Stimulated activated CD4-positive, alpha-beta T cell treated with anti-CD3 and anti-CD28 coated beads, TNF-alpha, amount 100 ng/mL, for 4 hours (primary cell): ENCODE measurements at places on chromosomes 11 and 22.

DNA sequence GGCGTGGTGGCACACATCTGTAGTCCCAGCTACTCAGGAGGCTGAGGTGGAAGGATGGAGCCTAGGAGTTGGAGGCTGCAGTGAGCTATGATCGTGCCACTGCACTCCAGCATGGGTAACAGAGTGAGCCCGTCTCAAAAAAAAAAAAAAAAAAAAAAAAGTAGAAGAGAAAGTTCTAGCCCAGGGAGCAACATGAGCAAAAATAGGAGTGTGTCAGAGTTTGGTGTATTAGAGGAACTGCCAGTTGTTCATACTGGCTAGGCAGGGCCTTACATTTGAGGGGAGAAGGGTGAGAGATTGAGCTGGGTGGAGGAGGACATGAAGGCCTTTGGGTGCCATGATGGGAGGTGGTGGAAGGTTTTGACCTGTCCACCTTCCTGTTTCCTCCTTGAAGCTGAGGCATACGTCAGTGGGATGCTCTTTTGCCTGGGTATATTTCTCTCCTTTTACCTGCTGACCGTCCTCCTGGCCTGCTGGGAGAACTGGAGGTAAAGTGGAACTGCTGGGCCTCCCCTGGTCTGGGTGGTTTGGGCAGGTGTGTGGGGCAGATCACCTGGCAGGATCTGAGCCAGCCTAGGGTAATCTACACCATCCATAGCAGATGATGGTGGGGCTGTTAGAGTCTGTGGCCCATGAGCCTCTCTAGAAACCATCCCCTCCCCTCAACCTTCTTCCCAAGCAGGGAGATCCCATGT, 7.3 kb downstream of the SIDT2 start:
- no peak for DNase-seq

GRCh38 chr22:29043906-29044575, 17.6 kb downstream of the C22orf31 start:
- no peak for DNase-seq

DNA sequence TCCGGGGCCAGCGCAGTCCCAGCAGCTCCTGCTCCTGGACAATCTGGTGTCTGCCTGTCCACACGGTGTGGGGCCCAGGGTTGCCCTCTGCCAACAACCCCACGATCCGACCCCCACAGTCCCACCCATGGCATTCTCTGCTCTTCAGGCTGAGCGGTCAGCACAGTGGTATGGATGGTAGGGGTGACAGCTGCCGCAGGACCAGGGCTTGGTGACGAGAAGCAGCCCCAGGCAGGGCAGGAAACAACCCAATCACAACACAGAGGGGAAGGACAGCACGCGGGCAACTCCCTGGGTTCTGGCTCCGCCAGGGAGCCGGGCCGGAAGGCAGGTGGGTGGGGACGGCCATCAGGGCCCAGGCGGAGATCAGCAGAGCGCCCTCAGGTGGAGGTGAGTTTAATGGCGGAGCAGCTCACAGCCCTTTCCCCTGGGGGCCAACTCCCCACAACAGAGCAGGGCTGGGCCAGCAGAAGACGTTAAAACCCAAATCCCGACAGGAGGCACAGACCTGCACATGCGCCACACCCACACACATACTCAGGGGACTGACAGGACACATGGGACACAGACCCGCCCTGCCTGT, 5.3 kb upstream of the CHADL start:
- no peak for DNase-seq

GRCh38 chr11:84923489-84923888, 703.7 kb downstream of the DLG2 start:
- no peak for DNase-seq

DNA sequence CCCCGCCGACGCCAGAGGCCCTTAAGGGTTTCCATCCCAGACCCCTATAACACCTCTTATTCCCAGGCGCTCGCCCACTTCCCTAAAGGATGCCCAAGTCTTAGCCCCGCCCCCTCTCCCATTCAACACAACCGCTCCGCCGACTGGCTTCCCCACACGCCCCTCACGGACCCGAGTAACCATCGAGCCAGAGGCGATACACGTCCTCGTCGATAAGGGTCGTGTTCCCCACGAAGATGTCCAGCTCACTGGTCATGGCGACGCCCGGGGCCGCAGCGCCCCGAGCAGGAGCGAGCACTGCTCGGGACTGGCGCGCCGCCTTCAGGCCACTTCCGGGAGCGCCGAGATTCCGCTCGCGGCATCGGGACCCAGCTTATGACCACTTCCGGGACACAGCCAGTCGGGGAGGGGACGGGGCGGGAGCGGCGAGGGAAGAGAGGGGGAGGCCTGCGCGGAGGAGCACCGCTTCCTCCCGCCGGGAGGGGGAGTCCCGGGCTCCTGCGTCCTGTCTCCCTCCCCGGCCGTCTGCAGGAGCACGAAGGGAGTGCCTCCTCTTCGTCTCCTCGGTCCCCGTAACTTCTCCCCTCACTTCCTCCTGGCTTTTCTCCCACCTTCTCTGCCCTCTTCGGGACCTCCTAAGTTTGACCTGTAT, at the start of gene FIBP:
Gene FIBP (minus strand): TSS at position 309 of the 652 bp plus-strand sequence. CDS start 53 bp downstream, at position 256.
- peak; percentile 90 for DNase-seq

DNA sequence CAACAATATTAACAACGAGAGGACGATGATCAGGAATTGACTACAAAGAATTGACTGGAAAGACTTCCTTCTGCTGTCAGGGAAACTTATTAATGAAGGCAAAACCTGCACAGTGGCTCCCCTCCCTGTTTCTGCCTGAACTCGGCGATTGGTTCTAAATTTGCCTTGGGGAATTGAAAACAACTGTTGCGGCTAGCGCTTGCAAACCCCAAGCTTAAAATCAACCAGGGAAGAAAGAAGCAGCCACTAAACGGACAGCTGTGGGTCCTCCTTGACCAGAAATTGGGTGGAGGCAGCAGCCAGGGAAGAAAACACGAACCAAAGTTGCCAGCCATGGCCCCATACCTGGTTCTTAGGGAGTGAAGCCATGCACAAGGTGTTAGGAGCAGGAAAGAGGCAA, 383.5 kb upstream of the CADM1 start:
- DNase-seq: no peak

DNA sequence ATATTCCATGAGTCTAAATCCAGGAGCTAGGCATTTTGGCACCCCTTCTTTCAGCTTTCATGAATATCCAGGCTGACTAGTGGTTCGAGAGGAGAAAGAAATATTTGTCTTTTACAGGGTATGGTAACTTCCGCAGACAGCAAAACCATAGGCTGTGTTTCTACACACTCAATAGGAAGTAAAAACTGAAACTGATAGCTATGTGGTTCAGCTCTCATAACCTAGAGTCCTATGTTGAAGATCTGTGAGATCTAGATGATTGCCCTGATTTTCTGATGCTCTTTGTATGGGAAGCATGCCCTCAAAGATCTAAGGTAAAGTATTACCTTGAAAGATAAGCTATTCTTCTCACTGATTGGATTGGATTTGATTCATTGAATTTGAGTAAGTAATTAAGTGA, 118.3 kb downstream of the CD44 start:
- DNase-seq: no peak

DNA sequence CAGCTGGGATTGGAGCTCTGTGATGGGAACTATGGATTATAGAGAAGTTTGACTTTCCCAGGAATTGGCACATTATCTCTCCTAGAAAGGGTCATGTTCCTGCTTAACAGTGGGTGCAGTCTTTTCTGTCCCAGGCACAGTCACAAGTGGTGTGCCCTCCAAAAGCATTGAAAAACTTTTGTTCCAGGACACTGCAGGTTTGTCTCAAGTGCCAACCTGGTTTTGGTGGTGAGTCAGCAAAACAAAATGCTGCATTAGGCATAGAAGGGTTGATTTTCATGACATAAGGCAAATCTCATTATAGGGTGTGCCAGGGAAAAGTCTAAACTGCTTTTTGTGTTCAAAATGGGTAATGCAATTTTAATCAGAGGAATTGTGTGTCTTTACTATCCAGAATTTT, 4.9 kb downstream of the HTATIP2 start:
- no peak for DNase-seq

- no peak for DNase-seq
Observed at GRCh38 chr11:94885133-94885532, 88.2 kb downstream of the CWC15 start.

DNA sequence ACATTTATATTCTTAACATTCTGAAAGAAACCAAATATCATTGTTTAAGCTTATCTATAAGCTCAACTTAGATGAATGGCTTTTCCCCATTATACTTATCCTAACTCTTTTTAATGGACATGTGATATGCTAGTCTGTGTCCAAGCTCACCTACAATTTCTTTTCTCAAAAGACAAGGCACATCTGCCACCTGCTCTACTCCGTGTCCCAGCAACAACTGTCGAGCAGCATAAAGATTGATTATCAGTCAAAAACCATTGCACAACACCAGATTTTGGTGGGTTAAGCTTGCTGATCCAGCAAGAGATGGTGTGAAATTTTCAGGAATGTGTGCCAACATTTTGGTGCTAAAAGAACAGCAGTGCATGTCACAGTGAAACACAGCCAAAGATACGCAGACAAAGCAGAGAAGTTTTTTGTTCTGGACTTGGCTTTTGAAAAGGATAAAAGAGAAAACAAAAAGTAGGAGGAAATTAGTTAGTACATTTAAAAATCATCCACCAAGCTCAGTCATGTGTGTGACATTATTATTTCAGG, 65.8 kb downstream of the DCDC1 start:
- no peak for DNase-seq

- no peak for DNase-seq
Observed at GRCh38 chr22:19232623-19233022, 54.1 kb upstream of the SLC25A1 start.

DNA sequence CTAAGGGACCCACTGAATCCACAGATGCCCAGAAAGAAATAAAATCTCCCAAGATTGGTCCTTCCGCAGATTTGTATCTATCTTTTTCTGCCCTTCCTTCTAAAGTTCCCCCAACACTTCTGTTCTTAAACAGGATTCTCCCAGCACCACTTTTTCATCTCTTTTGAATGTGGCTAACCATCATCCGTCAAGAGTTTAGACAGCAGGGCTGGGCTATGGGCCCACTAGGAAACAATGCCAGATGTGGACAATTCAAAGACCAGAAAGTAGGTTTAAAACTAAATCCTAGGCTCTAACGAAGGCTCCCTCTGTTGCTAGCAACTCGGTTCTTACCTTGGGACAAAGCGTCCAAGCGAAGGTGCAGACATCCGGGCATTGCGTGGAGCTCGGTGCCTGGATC, 100.0 kb downstream of the AMBRA1 start:
- no peak for DNase-seq

- DNase-seq: no peak
Observed at GRCh38 chr11:129696309-129696989, 119.2 kb upstream of the TMEM45B start.

- DNase-seq: peak; percentile 21
Observed at GRCh38 chr22:44567846-44568493, 69.9 kb upstream of the RTL6 start.

- no peak for DNase-seq
Observed at GRCh38 chr11:46296528-46297448, 19.3 kb downstream of the CREB3L1 start.
